Fibroblast of pulmonary artery (primary cell): ENCODE measurements at places on chromosomes 5 and 9.

DNA sequence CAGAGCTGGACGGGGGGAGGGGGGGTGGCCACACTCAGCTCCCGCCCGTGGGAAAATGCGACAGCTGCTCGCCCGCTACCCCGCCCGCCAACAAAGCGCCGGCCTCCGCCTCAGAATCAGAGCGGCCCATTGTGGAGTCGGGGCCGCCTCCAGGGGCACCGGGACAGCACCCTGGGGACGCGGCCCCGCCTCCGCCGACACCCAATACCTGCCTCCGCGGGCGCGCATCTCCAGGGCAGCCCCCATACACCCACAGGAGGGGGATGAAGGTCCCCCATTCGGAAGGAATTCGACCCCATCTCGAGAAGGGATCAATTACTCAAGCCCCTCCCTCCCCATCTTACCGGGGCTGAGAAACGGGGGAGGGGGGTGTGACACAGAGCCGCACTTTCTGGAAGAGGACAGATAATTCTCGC lies 1.3 kb downstream of the NOTCH1 start:
- peak; percentile 43 for DNase-seq

DNA sequence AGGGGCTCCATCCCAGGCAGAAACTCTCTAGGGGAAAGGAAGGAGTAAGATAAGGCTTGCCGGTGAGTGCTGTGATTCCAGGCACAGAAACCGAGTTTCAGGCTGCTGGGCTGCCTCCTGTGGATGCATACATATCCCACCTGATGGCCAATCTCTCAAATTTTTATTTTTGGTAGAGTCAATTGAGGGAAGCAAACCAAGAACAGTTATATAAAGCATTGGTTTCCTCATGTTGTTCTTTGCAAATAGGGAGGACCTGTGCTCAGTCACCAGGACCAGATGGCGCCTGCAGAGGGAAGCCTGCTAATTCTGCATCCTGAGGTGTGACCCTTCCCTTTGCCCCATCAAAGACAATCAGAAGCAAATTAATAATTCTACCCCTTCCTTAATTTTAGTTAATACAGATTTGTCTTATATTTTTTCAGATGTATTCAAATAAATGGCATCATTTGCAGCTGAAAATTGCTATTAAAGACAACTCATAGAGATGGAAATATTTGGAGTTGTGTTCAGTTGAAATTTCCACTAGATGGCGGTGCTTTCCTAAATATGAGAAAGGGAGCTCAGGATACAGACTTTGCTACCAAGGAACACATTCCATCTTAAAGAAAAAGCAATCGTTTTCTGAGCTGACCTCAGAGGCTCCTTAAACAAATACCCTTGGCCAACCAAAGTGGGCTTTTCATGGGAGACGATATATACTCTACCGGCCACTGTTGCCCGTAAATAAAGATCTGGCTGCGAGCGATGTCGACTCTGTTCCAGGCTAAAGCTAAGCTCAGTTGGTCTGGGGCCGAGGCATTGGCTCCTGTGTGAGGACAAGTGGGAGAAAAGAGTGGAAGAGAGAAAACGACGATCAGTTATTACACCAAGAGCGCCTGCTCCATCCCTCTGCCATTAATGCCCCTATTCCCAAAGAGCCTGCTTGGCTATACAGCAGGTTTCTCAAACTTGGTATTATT lies 225.7 kb upstream of the KLF9 start:
- DNase-seq, result peak; percentile 83

DNA sequence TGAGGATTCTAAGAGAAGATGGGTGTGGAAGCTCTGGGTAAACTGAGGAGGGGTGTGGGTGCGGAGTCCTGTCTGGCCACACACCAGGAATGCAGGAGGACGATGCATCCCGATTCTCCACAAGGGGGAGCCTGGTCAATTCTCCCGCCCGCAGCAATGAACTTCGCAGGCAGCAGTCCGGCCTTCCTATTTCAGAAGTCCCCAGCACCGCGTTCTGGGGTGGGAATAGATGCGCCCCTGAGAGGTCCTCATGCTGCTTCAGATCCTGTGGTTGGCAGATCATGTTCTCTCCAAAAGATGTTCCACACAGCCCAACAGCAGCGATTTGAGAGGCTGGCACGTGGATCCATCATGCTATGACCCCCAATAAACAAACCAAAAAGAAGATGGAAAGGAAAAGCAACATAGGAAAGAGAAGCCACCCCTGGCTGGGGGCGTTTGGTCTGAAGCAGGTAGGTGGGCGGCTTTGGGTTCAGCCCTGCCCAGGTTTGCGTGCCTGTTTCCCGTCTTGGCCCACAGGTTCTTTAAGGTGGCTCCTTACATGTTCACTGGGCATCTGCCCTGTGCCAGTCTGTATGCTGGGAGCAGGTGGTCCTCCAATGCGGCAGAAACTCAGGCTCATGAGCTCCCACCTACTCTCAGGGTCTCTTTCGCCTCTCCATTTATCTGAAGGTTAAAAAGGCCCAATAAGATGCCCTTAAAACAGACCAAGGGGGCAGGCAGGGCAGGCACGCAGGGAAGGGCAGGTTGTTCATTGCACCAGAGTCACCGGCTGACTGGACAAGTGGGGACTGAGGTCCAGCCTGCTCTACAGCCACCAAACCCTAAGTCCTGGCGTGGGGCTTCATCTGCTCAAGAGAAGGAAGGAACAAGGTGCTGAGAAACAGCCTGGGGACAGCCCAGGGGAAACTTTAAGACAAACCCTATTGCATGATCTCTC lies 171.6 kb downstream of the PAX5 start:
- DNase-seq, result peak; percentile 53

- no peak for DNase-seq
These were observed 205.9 kb upstream of the TMEM161B start for GRCh38 chr5:88474574-88474973.

- DNase-seq, result peak; percentile 84
These were observed 41.8 kb upstream of the S1PR3 start for GRCh38 chr9:88949425-88949824.

GRCh38 chr9:107246259-107247254 lies 36.5 kb upstream of the RAD23B start:
- DNase-seq, result no peak

DNA sequence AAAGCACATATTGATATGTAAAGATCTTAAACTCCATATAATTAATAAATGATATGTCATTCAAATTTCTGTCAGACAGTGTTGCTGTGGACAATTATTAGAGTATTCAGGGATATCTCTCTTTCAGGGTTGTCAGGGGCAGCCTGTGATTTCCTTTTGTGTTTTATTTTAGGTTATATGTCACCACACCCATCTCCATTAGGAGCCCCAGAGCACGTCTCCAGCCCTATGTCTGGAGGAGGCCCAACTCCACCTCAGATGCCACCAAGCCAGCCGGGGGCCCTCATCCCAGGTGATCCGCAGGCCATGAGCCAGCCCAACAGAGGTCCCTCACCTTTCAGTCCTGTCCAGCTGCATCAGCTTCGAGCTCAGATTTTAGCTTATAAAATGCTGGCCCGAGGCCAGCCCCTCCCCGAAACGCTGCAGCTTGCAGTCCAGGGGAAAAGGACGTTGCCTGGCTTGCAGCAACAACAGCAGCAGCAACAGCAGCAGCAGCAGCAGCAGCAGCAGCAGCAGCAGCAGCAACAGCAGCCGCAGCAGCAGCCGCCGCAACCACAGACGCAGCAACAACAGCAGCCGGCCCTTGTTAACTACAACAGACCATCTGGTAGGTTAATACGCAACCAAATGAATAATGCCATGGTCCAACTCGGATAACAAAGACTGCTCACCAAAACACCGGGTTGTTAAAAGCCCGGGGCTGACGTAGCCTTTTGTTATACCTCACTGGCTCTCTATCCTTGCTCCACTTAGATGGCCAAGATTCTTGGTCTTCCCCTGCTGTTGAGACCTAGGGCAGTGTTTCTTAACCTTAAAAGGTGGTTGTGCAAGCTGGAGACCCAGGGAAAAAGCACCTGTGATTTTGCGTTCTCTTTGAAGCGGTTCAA lies 24.4 kb downstream of the SMARCA2 start:
- no peak for DNase-seq

DNA sequence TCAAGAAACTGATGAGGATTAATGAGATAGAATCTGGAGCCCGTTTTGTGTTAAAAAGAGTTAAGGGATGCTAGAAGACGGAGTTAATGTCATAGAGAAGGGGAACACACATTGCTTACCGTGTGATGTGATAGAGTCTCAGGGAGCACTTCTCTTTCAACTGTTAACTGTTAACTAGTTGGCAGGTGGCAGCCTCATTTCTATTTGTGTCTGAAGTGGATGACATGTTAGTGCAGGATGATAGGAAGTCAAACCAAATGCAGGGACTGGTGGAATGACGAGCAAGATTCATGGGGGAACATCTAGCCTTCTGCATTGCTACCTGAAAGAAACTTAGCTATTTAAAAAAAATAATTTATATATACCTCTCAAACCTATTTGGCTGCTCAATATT lies 222.7 kb downstream of the MAST4 start:
- no peak for DNase-seq

- peak; percentile 80 for DNase-seq
These were observed 21.8 kb upstream of the RNF145 start for GRCh38 chr5:159231167-159231566.

DNA sequence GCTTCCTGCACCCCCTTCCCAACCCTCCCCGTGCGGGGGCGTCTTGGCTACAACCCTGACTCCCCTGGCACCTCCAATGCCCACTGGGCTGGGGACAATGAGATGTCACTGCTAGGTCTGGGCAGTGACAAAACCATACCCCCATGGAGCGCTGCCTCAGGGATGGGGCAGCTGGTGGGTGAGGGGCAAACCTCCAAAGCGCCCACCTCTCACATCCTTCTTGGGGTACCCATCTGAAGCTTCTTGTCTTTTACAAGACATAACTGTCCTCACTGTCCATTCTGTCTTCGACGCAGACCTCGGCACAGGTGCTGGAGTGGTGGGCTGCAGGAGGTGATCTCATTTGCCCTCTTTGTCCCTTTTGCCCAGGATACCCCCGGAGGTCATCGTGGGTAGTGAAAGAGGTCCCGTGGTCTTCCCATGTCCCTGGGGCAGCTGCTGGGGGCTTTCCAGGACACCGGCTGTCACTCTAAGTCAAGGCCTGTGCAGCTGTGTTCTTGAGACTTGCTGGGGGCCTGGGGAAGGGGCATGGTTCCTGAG lies 27.8 kb upstream of the CSF1R start:
- DNase-seq, result no peak

DNA sequence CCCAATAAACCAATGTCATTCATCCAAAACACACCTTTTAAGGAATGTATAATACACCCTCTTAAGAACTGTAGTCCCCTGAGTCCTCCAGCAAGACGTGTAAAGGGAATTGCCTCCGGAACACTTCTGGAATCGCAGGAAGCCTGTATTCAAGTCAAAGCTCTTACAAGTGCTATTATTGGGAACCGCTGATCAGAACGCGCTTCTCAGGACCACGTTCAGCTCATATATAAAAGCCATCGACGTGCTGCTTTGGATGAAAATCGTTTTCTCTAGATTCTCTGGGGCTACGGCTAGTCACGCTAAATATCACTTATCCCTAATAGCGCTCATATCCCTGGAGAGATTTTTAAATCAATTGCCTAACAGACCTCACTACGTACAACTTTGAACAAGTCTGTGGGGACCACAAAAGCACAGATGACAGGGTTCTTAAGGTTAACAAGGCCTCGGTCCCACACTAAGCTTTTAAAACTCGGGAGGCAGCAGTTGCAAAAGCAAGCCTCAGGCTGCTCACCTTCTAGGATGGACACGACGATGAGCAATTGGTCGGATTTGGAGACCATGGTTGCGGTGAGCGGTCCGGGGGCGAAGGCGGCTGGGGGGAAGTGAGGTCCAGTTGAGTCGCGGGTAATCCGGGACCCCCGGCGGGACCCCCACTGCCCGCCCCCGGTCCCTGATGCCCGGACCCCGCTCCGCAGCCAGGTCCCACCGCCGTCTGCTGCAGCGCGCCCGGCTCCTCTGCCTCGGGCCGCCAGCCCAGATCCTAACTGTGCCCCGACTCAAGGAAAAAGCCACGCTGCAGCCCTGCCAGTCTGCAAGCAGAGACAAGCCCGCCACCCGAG lies 548 bp downstream of the CEP120 start:
- DNase-seq, result peak; percentile 33

GRCh38 chr9:8371686-8372085 lies 572.1 kb upstream of the DMAC1 start:
- DNase-seq, result no peak

DNA sequence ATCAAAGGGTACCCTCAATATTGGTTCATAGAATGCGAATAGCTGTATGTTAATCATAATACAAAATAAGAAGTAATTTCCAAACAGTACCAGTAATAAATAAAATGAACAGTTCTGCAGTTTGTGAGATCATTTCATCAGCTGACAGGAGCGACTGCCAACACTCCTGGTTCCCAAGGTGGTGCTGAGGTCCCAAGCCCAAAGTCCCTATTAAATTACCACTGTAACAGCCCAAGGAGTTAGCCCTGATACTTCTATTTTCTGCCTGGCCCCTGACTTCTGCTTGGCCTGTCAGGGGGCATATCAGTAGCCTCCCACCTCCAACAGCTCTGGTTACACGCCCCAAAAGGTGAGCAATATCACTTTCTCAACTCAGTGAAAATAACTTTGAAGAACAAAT lies 47.1 kb downstream of the ANKH start:
- no peak for DNase-seq

GRCh38 chr9:92187390-92187789 lies 72.2 kb upstream of the SPTLC1 start:
- DNase-seq, result no peak

- DNase-seq, result no peak
These were observed 102.1 kb upstream of the ASTN2 start for GRCh38 chr9:117516676-117517632.

DNA sequence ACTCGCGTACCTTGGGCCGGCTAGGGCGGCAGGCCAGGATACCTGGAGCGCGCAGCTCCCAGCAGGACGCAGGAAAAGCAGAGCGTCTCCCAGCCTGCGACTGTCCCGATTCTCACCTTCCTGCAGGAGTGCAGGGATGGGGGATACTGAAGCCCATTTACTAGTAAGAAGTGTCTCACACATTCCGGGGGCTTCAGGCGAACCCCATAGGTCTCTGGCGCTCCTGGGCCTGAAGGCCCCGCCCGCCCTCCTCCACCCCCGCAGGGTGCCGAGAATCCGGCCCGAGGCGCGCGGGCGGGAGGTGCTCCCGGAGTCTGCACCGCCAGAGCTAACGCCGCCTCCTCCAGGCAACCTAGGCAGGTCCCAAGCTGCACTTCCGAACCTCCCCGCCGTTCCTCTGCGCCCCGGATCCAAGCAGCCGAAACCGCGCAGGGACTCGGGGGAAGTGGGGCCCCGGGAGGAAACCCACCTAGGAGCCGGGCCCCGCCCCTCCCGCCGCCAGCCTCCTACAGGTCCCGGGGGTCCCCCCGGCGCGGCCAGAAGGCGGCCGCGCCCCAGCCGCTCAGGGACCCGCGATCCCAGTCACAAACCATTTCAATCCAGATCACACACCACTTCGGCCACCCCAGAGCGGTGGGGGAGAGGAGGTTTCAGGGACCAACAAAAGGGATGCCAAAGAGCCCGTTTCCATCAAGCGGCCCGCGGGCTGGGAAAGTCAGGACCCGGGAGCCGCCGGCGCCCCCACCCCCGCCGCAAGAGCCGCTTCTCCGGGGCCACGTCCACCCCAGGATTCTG lies 1.2 kb downstream of the ROR2 start:
- peak; percentile 67 for DNase-seq

- no peak for DNase-seq
These were observed 2.7 kb upstream of the EBF1 start for GRCh38 chr5:159102311-159102934.
